ENCODE measurements at places on chromosomes 5 and 9.

DNA sequence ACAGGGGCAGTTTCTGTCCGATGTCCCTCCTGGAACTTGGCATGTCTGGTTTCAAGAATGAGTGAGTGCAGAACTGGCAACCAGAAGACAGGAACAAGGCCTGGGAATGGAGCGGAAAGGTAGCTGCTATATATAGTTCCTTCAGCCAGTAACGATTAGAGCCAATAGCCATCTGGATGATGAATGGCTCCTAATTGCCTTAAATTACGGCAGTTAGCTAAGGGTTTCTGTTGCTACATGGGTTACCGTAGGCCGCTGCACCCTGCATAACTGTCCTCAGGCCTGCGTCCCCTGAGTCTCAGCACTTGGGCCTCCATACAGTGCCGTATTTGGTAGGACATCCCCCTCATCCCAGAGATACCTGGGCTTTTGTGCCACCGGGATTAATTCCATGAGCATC lies 29.4 kb downstream of the WWC1 start:
- no peak for DNase-seq

GRCh38 chr5:148998174-148998797 lies 64.6 kb downstream of the SH3TC2 start:
- no peak for DNase-seq

GRCh38 chr9:130473566-130473965 lies 28.8 kb downstream of the ASS1 start:
- DNase-seq = no peak

GRCh38 chr5:121870489-121870888 lies 18.8 kb downstream of the FTMT start:
- DNase-seq = no peak

DNA sequence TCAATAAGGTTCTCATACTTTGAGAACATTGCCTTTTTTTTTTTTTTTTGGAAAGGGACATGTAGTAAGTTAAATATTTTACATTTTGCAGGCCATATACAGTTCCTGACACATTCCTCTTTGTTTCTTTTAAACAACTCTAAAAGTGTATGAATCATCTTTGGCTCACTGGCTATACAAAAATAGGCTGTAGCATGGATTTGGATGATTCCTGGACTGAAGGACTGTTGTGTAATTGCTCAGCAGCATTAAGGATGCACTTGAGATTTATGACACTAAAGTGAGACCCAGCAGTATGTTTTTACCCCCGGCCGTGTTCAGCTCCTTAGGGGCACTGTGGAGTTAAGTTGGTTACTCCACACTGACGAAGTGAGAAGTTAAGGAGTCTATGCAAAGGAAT lies 41.3 kb downstream of the VPS13A start:
- no peak for DNase-seq

GRCh38 chr5:17426104-17426749 lies 71.8 kb upstream of the TAF11L2 start:
- DNase-seq = no peak

DNA sequence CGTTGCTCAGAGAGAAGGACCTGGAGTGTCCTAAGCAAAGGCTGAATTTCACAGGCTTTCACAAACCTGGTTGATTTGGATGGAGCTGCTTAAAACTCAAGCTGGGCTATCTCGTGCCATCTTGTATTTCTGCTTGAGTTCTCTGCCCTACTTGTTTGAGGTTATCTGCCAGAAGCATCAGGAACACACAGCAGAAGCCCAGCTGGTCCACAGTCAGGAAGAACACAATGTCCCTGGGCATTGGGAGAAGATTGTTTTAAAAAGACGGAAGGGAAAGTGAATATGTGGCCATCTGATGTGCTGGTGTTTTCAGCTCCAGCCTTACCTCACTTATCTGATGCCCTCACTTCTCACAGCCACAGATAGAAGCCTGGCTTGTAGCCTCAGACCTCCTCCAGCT lies 32.9 kb upstream of the SLC36A1 start:
- no peak for DNase-seq

DNA sequence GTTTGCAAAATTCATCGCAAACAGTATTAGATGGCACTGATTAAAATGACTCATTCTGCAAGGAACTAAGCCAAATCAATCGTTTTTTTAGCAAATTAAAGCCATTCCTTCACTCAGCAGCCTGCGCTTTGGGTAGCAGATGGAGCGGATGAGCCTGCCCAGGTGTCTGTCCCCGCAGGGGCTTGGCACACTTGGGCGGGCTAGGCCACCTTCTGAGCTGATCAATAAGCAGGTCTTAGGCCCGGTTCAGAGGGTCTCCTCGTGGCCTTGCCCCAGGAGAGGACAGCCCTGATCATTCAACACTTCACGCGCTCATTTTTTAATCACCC lies 78.0 kb upstream of the FCN1 start:
- DNase-seq = no peak

DNA sequence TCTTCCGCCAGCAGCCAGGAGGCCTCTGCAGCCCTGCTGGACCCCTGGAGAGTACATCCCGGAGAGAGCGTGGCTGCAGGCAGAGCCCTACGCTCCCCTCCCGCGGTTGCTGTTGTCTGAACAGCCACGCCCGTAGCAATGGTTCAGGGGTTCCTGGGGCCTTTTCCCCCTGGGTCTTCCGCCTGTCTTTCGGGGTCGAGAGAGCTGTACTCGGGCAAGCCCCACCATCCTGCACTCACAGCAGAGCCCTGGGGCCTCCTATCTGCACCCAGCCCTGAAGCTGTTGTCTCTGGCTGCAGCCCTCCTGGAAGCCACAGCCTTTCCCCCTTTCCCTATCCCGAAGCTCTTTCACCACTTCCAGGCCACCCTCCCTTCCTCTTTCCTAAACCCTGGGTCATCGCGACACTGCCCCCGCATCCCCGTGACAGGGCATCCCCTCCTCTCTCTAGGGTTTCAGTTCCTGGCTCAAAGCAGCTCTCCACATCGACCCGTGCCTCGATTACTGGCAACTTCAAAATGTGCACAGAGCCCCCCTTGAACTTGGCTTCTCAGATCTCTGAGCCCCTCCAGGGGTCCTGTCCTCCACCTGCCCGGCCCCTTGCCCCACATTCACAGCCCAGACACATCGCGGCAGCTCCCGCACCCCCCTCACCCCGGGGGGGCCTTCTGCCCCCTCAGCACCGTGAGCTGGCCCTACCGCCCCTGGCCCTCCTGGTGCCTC lies 43.9 kb upstream of the CEP72 start:
- DNase-seq = no peak

- no peak for DNase-seq
Measured at GRCh38 chr9:91483835-91484234, 60.2 kb upstream of the NFIL3 start.

DNA sequence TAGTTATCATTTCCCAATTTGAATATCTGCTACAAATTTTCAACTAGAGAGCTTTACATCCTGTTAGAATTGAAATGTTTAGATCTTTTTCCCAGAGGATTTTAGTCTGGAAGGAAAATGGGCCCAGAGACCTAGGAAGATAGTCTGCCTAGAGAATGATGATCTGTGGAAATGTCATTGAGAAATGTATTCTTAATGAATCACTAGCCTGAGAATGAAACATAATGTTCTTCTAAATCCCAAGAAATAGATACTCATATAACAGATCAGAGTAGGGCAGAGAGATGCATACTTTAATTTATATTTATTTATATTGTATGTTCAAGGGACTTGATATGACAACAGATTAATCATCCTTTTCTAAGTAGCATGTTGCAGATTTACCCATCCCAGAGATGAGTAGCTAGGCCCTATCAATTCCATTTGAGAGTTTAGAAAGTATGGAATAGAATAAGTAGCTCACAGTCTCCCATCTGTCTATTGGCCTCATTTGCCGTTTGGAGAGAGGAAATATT lies 25.1 kb upstream of the SLC44A1 start:
- DNase-seq = no peak

DNA sequence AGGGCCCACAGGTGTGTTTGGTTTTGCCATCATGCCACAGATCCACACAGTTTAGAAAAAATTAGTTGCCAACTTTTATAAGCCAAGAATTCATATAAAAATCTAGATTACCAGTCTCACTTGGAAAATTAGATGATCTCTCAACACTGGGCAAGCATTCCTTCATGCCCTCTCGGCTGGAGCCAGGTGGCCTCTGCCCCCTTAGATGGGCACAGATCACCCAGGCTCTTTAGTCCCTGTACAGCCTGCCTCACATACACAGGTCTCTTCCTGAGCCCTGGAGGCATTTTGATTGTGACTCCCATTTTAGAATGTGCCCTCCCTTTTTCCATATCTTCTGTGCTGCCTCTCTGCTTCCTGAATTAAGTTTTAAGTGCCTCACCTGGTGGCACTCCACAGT lies 20.0 kb downstream of the ACO1 start:
- DNase-seq = no peak

- no peak for DNase-seq
Measured at GRCh38 chr9:123327697-123328100, 28.3 kb upstream of the CRB2 start.

DNA sequence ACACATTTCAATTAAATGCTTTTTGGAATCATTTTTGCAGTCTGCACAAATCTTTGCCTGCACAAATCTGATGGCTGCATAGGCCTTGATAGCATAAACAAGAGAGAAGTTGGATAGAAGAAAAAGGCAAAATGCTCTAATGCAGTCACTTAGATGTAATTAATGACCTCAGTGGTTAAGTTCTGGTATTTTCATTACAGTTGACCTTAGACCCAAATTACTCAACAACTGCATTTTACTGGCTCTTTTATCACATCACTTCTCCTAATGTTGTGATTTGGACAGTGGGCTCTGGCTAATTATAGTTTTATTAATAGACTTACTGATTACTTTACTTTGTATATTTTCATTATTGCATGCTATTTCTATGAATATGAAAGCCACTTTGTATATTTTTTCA lies 34.3 kb downstream of the NTRK2 start:
- DNase-seq = no peak

DNA sequence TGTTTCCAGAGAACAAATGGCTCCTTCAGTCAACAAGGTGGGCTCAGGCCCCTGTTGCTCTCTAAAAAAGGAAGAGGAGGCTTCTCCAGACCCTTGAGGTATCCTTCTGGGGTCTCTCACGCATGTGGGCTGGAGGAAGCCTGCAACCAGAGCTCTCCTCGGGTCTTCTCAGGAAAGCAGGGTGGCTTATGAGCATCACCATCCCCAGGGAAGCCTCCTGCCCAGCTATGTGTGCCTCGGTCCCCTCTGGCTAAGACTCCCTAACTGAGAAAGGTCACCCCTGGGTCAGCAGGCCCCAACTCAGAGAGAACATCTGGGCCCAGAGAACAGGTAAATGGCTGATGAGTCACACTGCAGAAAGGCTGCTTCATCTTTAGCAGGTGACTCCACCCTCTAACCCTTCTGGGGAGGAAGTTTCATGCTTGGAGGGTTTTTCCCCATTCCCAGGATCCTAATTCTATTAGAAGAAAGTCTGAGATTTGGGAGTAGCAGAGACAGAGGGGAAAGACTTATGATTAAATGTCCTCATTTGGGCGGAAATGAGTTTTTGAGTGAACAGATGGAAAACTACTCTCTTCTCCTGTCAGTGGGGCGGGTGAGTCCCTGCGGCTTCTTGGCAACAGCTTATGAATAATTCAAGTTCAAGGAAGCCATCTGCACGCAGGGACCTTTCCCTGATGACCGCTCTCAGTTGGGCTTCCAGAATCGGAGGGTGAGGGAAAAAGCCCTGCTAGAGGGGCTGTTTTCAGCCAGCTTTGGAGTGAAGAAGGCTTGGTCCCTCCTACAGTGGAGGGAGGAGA lies 41.9 kb downstream of the TGFBI start:
- DNase-seq = no peak

DNA sequence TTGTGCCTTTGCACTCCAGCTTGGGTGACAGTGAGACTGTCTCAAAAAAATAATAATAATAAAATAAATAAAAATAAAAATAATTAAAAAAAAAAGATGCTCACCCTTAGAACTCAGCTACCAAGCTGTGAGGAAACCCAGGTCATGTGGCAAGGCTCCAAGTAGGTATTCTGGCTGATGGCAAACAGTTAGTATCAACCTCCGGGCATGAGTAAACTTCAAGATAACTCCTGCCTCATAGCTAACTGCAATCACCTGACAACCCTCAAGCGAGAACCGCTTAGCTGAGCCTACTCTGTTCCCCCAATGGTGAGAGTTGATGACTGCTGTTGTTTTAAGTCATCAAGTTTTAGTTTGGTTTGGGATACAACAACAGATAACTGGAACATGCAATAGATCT lies 6.1 kb upstream of the SLC44A1 start:
- DNase-seq = no peak

GRCh38 chr9:128689820-128690683 lies 1.0 kb downstream of the SET start:
- DNase-seq = peak; percentile 40

GRCh38 chr5:142432961-142433360 lies 108.1 kb upstream of the SPRY4 start:
- peak; percentile 50 for DNase-seq

DNA sequence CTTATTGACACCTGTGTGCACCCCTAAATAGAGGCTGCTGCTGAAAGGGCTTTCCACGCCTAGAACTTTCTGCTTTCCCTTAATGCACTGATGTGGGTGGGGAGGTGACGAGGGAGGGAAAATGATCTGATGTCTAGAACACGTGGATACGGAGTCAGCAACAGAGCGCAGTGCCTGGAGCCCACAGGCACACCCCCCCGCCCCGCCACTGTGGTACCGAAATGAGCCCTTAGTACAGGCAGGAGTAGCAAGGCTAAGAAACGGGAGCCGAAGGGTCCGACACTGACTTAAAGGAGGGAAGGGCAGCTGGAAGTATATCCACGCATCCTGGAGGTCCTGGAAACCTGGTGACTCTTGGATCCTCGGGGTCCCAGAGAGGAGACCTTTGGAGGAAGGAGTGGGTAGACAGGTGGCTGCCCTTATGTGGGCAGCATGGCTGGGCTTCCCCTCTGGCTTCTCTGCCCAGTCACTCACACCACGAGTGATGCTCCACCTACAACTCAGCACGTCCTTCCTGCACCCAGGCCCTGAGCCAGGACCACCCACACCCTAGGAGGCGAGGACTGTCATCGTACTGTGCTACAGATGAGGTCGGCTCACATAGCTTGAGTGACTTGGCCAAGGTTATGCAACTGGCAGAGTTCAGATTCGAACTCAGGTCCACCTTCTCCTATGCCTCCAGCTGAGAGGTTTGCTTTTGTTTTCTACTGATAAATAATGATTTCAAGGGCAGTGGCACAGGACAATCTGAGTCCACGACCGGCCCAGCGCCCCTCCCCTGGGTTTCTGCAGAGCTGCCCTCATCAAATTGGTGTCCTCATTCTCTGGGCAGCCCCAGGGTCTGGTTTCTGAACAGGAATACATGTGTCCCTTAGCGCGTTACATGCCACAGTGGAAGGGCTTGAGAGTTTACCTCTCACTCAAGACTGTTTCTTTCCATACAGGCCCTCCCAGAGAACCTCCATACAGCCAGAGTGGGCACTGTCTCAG lies 4.7 kb upstream of the VAV2 start:
- no peak for DNase-seq

GRCh38 chr9:132169672-132170392 lies 8.0 kb downstream of the NTNG2 start:
- DNase-seq = peak; percentile 51

- DNase-seq = no peak
Measured at GRCh38 chr9:106874652-106875051, 11.7 kb downstream of the ZNF462 start.

GRCh38 chr5:146249801-146250200 lies 46.4 kb downstream of the RBM27 start:
- DNase-seq = no peak

- DNase-seq = no peak
Measured at GRCh38 chr9:95588724-95589588, 72.2 kb upstream of the PTCH1 start.

Measured in stimulated activated CD4-positive, alpha-beta T cell treated with anti-CD3 and anti-CD28 coated beads, Interleukin-1b, Interleukin-23, amount 100 ng/mL, for 48 hours (primary cell).